Suprapubic skin (tissue), 4 donors: ENCODE measurements at places on chromosomes 4 and X.
A peak's percentile ranks its signal among the peaks of the same experiment; 100 is the strongest.

- DNase-seq, result no peak
Measured at GRCh38 chr4:21470535-21470934, 478.0 kb downstream of the KCNIP4 start.

- no peak for DNase-seq
Measured at GRCh38 chrX:18351784-18352183, 2.7 kb downstream of the SCML2 start.

DNA sequence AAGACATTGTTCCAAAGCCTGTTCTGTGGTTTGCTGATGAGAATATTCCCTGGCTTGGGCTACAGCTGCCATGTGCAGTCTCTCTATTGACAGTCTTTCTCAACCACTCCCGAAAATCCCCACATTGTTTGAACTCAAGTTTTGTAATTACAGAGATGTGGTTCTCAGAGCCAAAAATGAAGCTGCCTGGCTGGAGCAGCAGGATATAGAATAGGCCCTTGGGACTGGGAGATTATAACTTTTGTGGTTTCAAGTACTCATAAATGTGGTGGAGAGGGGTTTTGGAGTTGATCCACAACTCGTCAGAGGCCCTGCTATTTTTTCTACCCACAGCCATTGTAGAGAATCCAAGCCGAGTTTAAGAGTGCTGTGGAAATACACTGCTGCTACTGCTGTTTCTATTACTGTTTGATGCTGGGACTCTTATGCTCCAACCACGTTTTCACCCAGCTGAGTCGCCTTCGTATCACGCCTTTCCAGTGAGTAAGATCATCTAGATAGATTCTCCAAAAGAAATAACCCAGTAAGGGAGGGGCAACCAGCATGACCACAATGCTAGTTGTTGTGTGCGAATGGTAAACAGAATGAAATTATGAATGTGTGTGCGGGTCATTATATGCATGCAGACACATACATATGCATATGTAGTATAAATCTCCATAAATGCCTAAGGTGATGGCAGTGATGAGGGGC, 57.1 kb upstream of the ATXN3L start:
- no peak for DNase-seq

DNA sequence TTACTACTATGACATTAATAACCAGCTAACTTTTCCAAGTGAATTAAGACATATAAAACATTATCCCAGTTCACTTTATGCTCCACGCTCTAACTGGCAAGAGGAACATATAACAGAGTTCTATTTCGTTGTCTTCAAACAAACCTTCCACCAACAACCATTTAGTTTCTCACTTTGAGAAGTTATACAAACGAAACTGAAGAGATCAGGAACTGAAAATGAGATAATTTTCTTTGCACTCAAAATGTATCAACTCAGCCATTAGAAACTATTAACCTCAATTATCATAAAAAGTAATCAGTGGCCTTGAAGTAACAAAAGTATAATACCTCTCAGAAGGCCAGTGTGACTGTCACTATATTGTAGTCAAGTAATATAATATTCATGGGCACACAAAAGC, 70.1 kb downstream of the CHM start:
- DNase-seq, result no peak

- no peak for DNase-seq
Measured at GRCh38 chr4:106140601-106141000, 175.4 kb downstream of the TBCK start.

DNA sequence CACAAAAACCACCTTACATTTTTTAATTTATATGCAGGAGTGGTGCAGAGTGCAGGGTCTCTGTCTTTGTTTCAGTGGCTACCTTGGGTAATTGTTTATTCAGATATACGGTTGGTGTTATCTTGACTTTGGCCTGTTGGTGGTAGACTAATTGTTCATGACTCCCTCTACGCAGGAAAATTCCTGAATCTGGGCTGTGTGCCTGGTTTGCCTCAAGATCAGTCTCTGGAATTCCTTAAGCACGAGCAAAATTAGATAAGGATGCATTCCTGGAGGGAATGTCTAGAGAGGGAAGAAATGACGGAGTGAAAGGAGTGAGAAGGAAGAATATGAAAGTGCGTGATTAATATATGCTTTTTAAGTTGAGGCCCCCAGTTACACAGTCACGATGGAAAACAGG, 576.9 kb upstream of the PCDH10 start:
- DNase-seq, result no peak

DNA sequence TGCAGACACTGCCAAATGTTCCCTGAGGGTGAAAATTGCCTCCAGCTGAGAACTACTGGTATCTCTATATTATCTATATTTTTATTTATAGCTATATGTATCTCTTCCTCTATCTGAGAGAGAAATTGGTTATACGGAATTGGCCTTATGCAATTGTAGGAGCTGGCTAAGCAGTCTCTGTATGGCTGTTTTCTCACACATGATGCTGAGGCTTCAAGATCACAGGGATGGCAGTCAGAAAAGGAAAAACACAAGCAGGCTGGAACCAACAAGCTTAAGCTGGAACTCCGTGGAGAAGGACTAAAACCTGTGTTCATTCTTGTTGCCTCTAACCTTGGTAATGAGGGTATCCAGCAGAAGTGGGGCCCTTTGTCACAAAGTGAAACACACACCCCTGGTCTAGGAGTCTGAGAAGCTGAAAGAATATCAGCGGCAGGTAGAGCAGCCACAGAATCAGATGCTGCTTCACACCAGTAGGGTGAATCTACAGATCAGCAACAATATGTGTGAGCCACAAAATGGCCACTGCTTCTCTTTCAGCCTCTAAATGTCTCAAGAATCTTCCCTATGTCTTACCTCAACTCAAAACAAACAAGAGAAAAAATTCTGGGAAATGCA, 166.5 kb upstream of the PPP1R2C start:
- no peak for DNase-seq

- DNase-seq, result no peak
Measured at GRCh38 chr4:95209927-95210326, 338.8 kb downstream of the UNC5C start.

DNA sequence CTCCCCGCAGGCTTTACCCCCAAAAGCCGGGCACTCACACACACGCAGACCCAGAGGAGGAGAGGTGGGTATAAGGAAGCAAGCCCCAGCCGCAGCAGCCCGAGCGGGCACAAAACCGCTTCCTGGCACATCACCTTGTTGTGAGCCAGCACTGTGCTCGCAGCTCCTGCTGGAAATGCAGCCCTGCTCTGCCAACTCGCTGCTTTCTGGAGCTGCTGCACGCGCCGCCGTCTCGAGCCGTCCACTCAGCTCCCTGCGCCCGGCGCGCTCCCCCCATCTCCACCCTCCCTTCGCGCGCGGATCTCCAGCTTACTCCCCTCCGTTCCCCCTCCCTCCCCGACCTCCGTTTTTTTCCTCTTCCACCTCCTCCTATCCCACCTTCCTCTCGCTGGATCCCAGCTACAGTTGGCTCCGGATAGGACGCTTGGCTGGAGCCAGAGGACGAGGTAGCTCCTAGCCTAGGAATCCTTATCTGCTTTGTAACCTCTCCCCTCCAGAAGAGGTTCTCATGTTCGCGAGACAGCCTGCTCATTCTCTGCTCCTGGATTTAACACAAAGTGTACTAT, at the start of gene SPOCK3:
Gene SPOCK3 (minus strand): TSS at position 179 of the 566 bp plus-strand sequence.
- DNase-seq, result no peak

DNA sequence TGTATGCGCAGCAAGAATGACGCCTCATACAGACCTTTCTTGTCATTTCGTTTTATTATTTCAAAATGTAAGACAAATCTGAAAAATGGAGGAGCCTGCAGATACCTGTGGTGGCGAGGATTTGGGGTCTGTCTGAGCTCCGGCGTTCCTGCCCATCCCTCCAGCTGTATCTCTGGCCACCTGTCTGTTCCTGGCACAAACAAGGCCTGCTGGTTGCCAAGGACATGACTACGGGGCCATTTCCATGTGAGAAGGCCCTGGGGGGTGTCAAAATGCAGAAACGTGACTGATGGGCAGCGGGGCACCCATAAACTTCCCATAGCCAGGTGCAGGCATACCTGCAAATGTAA, 591 bp upstream of the TSPAN7 start:
- DNase-seq, result no peak

DNA sequence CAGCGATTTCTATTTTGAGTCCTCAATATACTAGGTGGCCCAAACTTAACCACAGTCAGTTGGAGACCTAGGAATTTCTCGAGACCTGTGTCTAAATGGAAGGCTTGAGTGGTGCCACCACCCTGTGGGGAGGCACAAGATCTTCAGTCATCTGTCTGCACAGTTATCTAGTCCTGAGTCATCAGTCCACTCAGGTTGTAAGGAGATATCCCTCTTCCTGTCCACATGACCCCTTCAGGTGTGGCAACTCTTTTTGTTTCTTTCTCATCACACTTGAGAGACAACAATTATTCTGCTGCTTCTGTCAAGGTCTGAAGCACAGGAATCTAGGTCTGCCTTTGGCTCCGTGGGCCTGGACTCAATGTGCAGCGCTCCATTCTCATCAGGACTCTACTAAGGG, 64.4 kb upstream of the IBSP start:
- DNase-seq, result no peak

- DNase-seq, result no peak
Measured at GRCh38 chrX:99242001-99242400, 1168.1 kb downstream of the PCDH19 start.

- no peak for DNase-seq
Measured at GRCh38 chrX:143500751-143501150, 16.5 kb downstream of the SPANXN3 start.

- DNase-seq, result no peak
Measured at GRCh38 chr4:68717999-68718398, 47.5 kb upstream of the UGT2B15 start.

GRCh38 chr4:141702472-141703182, 66.2 kb downstream of the IL15 start:
- no peak for DNase-seq

DNA sequence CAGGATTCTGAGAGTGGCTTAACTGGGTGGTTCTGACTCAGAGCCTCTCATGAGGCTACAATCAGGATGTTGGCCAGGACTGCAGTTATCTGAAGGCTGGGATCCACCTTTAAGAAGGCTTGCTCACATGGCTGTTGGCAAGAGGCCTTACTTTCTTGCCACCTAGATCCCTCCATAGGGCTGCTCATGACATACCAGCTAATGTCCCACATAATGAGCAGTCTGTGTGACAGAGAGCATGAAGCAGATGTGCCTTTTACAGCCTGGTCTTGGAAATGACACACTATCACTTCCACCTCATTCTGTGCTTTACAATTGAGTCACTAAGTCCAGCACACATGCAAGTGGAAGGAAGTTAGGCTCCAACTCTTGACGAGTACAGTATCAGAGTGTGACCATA, 4.3 kb upstream of the RBM3 start:
- no peak for DNase-seq

DNA sequence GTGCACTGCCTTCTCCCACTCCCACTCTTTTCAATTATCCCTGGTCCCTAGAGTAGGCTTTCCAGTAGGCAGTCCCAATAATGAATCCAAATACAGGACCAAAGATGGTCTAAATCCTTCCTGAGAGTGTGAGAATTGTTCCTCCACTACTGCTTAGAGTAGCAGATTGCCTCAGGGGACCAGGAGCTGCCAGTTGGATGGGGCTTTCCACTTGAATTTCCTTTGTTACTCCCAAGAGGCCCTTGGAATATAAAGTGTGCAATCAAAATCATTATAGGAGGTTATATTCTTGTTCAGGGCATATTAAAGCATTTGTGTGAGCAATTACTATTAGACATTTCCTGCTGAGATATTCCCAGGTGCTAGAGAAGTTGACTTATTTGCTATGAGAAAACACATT, 156.6 kb upstream of the TLL1 start:
- no peak for DNase-seq

GRCh38 chr4:288891-289290, 16.4 kb downstream of the ZNF732 start:
- DNase-seq, result no peak

DNA sequence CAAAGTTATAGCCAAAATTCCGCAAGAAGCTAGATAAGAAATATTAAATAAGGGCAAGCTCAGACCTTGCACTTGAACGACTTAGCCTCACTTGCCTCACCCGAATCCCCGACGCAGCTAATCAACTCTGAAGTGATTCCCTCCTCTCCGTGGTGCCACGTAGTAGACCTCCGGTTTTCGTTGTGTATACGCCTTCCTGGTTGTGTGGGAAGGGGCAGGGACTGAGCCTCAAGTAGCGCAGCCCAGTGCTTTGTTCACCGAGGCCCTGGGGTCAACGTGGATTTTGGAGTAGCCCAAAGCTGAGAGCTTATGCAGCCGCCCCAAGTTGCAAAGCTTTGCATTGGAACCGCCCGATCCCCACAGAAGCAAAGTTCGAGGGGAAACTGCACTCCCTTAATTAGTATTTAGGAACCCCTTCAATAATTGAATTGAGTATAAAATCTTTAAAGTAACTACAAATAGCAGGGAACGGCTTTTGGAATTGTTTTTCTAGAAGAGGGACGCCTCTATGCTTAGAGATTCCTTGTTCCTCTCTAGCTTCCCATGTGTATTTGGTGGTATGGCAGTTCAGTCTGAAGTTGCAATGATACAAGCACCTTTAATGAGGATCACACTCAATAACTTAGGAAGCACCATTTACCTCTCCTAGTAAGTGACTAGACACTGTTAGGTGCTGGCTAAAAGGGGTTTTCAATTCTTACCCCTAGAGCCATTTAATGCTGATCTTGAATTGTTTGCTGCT, 55.7 kb downstream of the LINC00632 start:
- DNase-seq, result no peak

GRCh38 chrX:12378253-12378652, 240.0 kb downstream of the FRMPD4 start:
- no peak for DNase-seq

- no peak for DNase-seq
Measured at GRCh38 chrX:40145923-40146261, 48.1 kb upstream of the BCOR start.

- peak; percentile 77 for DNase-seq
Measured at GRCh38 chr4:82739287-82740190, 59.1 kb downstream of the SCD5 start.

GRCh38 chr4:181157647-181158046, 1085.6 kb upstream of the TENM3 start:
- DNase-seq, result no peak

GRCh38 chr4:155076256-155076785, 132.1 kb upstream of the NPY2R start:
- DNase-seq, result no peak

GRCh38 chrX:134148172-134148692, 88.8 kb upstream of the CCDC160 start:
- DNase-seq, result no peak

DNA sequence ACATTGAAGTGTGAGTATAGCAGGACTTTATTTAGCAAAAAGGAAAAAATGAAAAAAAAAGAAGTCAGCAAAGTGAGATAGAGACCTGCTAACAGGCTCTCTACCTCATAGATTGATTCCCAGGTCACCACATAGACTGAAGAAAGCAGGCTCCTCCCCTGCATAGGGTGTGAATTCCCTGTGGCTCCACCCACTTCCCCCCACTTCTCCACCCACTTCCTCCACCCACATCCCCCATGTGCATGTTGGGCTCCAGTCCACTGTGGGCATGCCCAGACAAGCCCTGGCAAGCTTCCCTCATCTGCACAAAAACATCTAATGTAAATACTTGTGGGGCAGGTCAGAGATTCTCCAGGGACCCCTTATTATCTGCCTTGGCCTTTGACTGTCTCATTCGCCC, 97.8 kb downstream of the TMEM47 start:
- DNase-seq, result no peak

- no peak for DNase-seq
Measured at GRCh38 chrX:81779701-81780100, 577.8 kb downstream of the SH3BGRL start.

GRCh38 chr4:142832022-142832421, 14.1 kb downstream of the INPP4B start:
- no peak for DNase-seq

- peak; percentile 82 for DNase-seq
Measured at GRCh38 chrX:49039598-49040375, 3.4 kb downstream of the TFE3 start.
